Skin of body (tissue), 3 donors: ENCODE measurements at places on chromosomes 7 and 10.

DNA sequence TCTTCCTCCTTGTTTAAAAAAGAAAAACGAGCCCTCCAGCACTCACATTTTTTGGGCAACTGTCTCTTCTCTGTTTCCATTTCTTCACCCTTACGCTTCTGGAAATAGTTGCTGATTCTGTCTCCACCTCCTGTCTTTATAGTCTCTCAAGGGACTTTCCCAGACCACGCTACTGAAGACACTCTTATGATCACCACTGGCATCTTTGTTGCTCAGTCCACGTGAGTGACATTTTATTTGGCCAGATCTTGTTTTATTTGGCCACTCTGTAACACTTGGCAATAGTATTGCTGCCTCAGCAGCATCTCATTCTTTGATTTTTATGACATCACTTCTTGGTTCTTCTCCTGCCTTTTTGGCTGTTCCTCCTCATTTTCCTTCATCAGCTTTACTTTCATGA is 21.6 kb upstream of the NME8 start:
- peak; percentile 44 for DNase-seq

DNA sequence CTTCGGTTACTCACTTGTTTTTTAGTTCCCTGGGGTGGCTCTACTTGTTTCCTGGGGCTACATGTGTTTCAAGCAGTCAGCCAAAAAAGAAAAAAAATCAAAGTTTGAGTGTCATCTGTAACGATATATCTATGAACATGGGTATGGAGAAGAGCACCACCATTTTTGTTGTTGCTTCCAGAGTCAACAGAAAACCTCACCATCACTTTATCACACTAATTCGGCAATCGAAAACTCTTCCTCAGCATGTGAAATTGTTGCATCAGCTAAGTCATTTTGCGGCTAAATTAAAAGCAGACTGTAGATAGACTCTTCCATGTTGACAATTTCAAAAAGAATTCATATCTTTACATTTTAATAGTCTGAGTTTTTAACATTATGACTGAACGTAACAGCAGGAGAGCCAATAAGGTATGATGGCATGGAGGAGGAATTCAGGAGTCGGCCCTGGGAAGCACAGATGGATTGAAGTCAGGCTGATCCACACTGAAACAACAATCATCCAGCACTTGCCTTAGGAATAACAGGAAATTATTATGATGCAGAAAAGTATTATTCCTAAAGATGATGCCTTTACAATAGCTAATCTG is 455.7 kb upstream of the KLF6 start:
- DNase-seq = peak; percentile 69

- DNase-seq = no peak
These were observed 988 bp upstream of the EN2 start for GRCh38 chr7:155456738-155457543.

- DNase-seq = no peak
These were observed 186.4 kb downstream of the PDE1C start for GRCh38 chr7:31883761-31884164.

GRCh38 chr7:138162236-138162635 is 86.0 kb downstream of the AKR1D1 start:
- no peak for DNase-seq

DNA sequence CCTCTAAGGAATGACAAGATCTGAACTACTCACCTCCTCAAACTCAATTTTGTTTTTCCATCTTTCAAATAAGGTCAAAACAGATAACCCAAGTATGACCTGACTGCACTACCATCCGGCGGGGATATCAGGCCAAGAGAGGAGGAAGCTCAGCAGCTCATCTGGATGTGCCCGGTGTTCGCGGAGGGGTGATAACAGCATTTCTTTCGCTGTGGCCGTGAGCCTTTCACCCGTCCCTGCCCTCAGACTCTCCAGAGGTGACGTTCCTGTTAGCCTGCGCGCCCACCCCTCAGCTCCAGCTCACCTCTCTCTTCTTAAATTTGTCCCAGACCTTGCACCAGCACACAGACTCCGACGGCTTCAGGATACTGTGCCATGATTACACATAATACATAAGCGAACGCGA is 526 bp downstream of the ZNF248 start:
- DNase-seq = no peak

DNA sequence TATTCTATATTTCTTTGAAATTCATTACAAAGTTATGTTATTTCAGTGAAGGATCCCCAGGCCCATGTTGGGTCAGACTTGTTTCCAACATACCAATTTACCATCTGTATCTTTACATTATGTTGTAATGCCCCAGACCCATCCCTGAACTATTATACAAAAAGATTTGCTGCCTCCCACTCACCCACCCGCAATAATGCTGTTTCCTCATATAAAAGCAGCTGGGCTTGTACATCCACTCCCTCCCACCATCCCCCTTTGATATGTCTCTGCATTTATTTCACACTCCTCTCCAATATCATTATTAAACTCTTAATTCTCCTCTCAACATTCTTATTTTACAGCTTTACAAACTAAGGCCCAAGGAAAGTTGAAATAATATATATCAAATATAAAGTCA is 153.7 kb downstream of the DOCK4 start:
- DNase-seq = no peak

- DNase-seq = no peak
These were observed 22.0 kb downstream of the ITGB8 start for GRCh38 chr7:20352573-20353306.

DNA sequence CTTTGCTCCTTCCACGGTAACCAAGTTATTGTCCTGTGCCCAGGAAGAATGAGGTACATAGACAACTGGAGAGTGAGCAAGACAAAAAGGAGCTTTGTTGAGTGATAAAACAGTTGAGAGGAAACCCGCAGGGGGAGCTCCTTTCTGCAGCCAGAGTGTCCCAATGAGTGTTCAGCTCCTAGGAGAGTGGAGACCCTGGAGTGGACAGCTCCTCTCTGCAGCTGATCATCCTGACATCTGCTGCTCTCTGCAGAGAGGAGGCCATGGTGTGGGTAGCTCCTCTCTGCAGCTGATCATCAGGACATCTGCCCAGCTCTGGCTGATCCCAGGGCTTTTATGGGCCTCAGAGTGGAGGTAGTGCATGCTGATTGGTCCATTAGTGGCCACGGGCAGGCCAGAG is 53.4 kb upstream of the PCDH15 start:
- DNase-seq = no peak

GRCh38 chr7:75531359-75531821 is 39.3 kb downstream of the SPDYE5 start:
- no peak for DNase-seq

- no peak for DNase-seq
These were observed 63.6 kb upstream of the IFRD1 start for GRCh38 chr7:112386619-112387018.

DNA sequence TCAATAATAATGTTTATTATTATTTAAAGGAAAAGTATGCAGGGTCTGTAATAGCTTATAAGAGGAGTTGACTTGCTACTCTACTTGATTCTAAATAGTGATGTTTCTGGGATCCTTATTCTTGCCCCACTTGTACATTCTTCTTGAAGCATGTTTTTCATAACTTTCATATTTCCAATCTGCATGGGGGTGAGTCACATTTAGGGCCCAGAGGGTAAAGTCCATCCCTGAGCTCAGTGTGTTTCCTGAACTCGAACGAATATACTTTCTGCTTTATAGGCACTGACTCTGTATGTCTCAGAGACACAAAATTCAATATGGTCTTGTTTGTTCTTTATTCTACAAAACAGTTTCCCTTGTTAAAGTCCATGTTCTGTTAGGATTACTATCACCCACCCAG is 61.0 kb upstream of the SMIM30 start:
- no peak for DNase-seq

GRCh38 chr7:94449151-94449725 is 54.5 kb downstream of the COL1A2 start:
- peak; percentile 16 for DNase-seq

DNA sequence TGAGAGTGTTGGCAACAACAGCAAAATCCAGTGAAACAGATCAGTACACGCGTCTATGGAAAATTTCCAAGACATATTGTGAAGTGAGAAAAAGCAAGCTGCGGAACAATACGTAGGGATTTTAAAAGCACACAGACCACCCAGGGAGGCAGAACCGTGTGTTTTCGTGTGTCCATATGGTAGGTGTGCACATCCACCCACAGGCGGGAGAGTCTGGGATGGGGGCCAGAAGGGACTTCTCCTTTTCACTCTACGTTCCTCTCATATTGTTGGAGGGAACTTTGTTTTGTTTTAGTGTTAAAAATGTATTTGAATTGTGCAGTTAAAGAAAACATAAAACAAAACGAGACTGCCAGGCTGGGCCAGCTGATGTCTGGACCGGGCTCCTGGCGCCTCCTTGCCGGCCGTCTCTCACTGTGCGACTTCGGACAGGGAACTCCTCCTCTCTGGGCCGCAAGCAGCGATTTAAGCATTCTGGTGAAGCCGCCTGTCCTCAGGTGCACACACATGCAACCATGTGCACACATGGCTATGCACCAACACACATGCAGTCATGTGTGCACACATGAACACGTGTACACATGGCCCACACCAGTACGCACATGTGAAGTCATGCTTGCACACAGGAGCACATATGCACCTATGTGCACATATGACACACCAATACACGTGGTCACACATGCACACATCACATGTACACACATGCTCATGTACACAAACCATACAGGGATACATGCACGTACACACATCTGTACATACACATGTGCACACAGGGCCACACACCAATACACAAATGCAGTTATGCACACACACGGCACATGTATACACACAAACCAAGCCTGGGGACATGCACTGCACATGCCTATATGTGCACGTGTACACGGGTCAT is 141.1 kb downstream of the ELFN1 start:
- peak; percentile 75 for DNase-seq

DNA sequence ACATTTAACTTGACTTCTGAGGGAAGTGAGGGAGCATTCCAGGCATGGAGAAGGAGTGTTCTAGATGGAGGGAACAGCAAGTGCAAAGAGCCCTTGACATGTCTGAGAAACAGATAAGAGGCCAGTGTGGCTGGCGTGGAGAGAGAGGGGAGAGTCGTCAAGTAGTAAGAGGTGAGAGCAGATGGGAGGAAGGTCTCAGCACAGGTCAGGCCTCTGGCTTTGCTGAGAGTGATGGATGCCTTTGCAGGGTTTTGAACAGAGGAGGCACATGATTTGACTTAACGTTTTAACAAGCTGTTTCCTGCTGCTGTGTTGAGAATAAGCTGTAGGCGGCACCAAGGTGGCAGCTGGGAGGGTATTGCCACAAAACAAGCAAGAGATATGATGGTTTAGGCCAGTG is 97.2 kb downstream of the KAT6B start:
- no peak for DNase-seq

DNA sequence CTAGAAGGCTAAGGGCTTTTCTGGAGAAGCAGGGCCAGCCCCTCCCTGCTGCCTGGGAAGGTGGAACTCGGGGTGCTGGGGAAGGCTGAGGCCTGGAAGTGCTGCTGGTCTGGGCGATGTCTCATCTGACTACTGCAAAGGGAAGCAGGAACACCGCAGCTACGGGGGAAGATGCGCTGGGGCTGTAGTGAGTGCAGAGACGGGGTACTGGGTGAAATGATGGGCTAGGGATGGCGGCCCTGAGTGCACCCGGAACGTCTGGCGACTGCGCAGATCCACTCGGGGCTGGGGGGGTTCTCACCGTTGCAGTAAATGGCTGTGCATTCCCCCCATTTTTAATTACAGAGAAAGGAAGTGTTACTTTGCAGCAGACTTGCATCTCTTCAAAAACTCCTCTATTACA is 195.4 kb upstream of the ADARB2 start:
- no peak for DNase-seq

DNA sequence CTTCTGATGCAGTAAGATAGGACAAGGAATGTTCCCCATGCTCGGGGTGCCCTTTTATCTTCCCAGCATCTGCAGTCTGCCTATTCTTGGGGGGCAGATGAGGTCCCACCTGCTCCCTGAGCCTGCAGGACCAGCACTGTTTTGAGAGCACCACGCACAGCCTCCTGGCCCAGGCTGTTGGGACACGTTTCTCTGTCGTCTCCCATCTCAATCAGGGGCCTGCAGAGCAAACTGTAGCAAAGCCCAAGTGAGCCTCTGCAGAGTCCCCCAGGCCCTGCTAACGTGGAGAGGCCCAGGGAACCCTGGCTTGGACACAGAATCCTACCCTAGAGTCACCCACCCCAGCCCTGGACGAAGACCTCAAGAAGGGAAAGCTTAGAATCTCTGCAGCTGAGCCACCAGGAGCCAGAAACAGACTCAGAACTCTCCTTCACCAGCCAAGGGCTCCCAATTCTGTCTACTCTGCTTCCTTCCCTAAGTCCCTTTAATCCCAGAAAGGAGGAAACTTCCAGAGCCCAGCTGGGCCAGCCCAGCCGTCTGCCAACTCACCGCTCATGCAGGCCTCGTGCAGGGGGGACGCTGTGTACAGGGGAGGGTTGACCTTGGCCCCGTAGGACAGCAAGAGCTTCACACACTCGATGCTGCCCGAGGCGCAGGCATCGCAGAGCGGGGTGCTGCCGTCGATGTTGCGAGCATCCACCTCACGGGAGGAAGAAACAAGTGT is 15.6 kb downstream of the ASB13 start:
- DNase-seq = no peak

GRCh38 chr10:4230036-4230435 is 445.0 kb upstream of the KLF6 start:
- DNase-seq = no peak

GRCh38 chr7:131849472-131849871 is 293.0 kb upstream of the PODXL start:
- no peak for DNase-seq

- peak; percentile 95 for DNase-seq
These were observed 3.0 kb downstream of the AFAP1L2 start for GRCh38 chr10:114401195-114401791.

- DNase-seq = no peak
These were observed 41.8 kb downstream of the PFKFB3 start for GRCh38 chr10:6244510-6244909.

DNA sequence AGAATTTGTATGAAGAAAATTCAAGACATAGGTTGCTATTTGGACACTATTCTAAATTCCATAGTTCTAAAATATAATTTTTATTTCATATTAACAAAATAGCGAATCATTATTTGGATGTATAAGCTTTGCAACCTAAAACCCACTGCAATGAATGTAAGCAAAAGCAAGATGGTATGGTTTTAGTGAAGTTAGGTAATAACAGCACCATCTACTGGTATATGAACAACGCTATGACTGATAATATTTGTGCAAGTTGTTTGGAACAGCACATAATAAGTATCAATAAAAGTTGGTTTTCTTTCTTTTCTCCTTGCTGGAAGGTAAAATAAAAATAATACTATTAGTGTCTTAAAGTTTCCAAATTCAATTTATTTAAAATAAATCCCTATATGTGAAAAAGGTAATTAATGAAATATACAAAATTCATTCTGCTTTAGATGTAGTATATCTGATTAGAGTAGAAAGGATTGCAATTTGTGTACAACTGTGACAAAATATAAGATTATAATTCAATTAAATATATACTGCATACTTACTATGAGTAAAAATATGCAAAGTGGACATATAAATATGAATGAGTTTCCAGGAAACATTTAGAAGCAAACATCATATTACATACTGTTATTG is 79.0 kb upstream of the LSM8 start:
- DNase-seq = peak; percentile 18
